ENCODE measurements at places on chromosomes 7 and 10.

DNA sequence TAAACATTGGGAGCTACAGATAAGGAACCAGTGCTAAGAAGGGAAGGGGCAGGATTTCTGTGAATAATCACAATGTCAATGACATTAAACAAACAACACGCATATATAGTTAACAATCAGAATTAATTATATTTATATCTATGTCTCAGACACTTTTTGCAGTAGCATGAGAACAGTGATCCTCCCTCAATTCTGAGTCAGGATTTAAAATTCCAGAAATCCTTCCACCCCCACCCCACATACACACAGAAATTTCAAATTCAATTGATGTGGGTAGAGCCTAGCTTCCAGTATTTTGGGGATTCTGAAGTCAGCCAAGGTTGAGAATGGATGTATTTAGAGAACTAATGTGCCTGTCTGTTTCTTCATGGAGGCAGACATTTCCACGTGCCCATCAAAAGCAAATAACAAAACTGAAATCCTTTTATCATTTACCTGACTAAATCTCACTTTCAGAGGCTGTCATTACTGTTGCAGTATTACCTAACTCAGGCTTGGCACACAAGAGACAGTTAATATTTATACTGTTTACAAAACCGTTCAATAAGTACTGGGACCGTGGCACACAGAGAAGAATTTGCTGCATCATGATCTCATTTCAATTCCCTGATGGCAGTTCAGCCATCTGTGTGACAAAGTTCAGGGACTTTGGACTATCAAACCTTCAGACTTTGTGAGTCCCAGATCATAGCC, 116.6 kb upstream of the PALS2 start:
- DNase-seq: no peak
- no peak overlapping the region for H3K4me3 ChIP-seq
- no peaks in the 10 kb centered on the region for H3K4me1 ChIP-seq
- no peaks in the 10 kb centered on the region for H3K36me3 ChIP-seq
- H3K27me3 ChIP-seq: no peaks in the 10 kb centered on the region

DNA sequence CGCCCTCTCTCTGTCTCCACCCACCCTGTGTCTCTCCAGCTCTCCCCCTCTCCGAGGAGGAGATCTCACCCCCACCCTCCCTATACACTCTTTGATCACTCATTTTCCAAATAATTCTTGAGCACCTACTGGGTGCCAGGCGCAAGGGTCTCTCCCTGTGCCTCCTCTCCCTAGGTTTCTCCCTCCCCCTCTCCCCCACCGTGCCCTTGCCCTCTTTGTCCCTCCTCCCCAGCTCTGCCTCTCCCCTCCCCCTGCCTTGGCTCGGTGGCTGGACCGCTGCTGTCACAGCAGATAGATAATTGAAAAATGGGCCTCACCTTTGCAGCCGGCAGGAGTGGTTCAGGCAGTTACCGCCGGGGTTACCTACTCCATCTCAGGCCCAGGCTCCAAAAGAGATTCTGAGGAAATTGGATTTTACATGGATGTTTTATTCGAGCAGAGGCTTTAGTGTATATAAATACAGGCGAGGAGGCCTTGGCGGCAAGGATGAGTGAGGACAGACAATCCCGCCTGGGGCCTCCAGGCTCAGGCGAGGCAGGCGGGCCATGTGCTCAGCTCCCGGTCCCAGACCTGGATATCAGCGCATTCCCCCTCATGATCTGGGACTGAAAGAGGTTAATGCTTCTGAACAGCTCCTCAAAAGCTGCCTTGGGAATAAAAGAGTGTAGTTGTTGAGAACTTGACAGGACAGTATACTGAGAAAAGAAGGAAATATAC, 60.8 kb upstream of the BTRC start:
- peaks cover 9% of the 10 kb centered on the region for H3K27me3 ChIP-seq
- no peak overlapping the region for H3K27ac ChIP-seq
- no peaks in the 10 kb centered on the region for H3K36me3 ChIP-seq
- no peak for DNase-seq

GRCh38 chr10:69715156-69715898, 85.3 kb downstream of the FAM241B start:
- H3K4me3 ChIP-seq: no peak overlapping the region
- peak; percentile 60 for DNase-seq
- no peaks in the 10 kb centered on the region for H3K27me3 ChIP-seq
- no peaks in the 10 kb centered on the region for H3K36me3 ChIP-seq

DNA sequence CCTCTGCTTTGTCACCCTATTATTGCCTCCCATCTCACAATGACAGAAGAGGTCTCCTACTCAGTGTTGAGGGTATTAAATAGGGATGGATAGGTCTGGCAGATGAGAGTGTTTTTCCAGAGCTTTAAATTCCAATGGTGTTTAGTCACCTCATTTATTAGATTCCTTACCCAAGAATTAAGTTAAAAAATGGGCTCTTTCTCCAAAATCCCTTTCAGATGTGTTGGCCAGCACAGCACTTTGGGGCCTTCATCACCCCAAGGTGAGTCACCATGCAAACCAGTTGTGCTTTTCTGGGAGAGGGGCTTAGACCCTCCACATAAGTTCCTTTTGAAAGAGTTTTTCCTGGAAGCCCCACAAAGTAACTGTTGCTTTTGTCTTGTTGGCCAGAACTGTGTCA, 78.4 kb downstream of the CYP26A1 start:
- H3K4me1 ChIP-seq: no peaks in the 10 kb centered on the region
- no peaks in the 10 kb centered on the region for H3K36me3 ChIP-seq
- H3K27ac ChIP-seq: no peak overlapping the region
- no peaks in the 10 kb centered on the region for H3K27me3 ChIP-seq

GRCh38 chr7:127396184-127396583, 3.7 kb upstream of the ZNF800 start:
- H3K4me3 ChIP-seq: no peak overlapping the region
- no peak for DNase-seq
- no peaks in the 10 kb centered on the region for H3K27me3 ChIP-seq
- no peaks in the 10 kb centered on the region for H3K36me3 ChIP-seq
- no peak overlapping the region for H3K27ac ChIP-seq

GRCh38 chr7:69115788-69116187, 482.5 kb upstream of the AUTS2 start:
- H3K36me3 ChIP-seq: no peaks in the 10 kb centered on the region
- H3K4me3 ChIP-seq: no peak overlapping the region
- H3K27ac ChIP-seq: no peak overlapping the region

DNA sequence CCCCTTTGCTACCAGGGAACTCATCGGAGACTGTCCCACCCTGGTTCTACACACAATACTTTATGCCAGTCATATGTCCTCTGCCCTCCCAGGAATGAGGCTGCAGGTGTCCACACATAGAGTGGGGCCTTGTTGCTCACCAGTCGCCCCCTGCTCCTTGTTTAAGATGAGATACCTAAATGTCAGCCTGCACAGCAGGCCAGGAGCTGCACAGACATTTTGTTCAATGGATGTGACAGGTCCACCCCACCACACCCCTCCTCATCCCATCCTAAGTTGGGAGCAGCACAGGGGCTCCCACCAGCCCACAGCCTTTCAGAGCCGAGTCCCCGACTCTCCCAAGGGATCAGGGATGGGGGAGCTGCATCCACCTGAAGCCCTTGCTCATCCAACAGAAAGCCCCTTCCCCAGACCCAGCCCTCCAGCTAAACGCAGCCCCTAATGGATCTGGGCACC, 6.2 kb upstream of the GRID1 start:
- DNase-seq: peak; percentile 31
- H3K4me3 ChIP-seq: no peak overlapping the region
- no peak overlapping the region for H3K27ac ChIP-seq
